Lung (tissue), 17 donors: ENCODE measurements at places on chromosomes 13 and 19.
A peak's percentile ranks its signal among the peaks of the same experiment; 100 is the strongest.

GRCh38 chr19:1668486-1669270, 16.3 kb upstream of the TCF3 start:
- DNase-seq, result peak; percentile 51

DNA sequence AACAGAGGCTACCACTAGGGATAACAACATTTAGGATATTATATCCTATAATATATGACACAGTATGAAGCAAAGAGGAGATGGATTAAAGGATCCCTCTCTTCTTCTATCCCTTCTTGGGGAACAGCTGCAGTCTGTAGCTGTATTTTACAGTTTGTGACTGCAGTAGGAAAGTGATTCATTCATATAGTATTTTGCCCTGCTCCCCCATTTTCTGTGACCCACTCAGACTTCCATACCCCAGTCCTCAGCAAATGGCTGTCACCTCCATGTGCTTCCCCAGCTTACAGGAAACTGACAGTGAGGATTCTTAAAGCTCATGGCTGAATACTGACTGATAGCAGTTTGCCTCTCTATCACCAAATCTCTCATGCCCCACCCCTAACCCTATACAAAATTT, 27.5 kb downstream of the MICU2 start:
- DNase-seq, result no peak

GRCh38 chr13:104485571-104485970, 1419.4 kb upstream of the SLC10A2 start:
- no peak for DNase-seq

GRCh38 chr19:50909240-50910070, 1.7 kb downstream of the KLK4 start:
- peak; percentile 4 for DNase-seq

- DNase-seq, result no peak
Measured at GRCh38 chr13:44181931-44182330, 191.7 kb upstream of the SERP2 start.

- no peak for DNase-seq
Measured at GRCh38 chr19:15673176-15673654, 328 bp downstream of the CYP4F12 start.

- DNase-seq, result no peak
Measured at GRCh38 chr13:37023871-37024270, 23.3 kb downstream of the EXOSC8 start.

- DNase-seq, result peak; percentile 53
Measured at GRCh38 chr13:76677043-76677442, 209.2 kb downstream of the KCTD12 start.

DNA sequence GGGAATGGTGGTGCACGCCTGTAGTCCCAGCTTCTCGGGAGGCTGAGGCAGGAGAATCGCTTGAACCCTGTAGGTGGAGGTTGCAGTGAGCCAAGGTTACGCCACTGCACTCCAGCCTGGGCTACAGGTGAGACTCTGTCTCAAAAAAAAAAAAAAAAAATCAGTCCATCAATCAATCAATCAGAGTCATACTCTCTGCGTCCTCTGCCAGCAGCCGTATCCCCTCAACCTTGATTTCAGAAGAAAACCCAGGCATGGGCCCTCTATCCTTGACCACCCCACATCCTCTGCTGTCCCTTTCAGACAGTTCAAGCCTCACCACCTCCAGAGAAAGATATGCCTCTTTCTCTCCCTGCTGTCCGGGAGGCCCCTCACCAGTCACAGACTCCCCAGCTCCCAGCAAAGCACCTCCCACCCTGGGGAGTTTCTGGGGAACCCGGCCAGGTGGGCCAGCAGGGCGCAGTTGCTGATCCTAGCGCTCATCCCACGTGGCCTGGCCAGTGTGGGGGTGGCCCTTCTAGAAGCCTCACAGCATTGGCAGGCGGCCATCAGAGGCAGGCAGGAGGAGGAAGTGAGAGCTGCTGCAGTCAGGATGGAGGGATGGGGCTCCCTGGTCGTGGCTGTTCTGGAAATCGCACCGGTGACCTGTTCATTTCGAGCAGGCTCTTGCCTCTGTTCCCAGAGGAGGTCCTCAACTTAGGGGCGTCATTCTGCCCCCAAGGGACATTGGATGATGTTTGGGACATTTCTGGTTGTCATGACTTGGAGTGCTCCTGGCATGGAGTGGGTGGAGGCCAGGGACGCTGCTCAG, 10.2 kb upstream of the JSRP1 start:
- DNase-seq, result peak; percentile 66

- DNase-seq, result no peak
Measured at GRCh38 chr13:19150712-19151228, 30.9 kb downstream of the TUBA3C start.

- DNase-seq, result no peak
Measured at GRCh38 chr19:15456871-15457700, 7.3 kb downstream of the RASAL3 start.

- DNase-seq, result no peak
Measured at GRCh38 chr13:27820524-27821482, 28.5 kb downstream of the GSX1 start.

DNA sequence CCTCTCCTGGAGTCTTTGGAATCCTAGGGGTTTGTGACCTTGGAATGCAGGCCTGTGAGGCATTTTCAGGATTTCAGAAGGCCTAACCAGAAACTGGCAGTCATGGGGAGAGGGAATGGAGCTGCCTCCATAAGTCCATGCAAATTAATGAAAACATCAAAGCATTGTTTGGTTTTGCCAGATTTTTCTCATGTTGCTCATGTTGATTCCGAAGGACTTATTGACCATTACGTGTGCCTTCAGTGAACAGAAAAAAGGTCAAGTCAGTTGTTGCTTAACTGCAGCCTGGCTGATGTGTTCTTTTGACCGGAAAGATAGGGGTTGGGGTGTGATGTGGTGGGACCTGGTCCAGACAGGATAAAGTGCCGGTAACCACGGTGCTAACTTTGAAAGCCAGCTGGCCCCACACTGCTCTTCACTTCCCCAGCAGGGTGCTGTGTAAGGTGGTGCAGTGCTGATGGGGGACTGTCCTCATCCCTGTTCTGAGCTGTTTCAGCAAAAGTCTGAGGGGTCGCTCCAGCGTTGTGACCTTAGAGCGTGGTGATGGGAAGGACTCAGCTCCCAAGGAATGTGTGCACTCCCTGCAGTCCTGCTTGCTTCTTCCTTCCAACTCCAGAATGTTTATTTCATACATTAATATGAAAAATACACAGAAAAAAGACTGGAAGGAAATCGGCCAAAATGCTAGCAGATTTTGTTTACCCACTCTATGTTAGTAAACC, 3.5 kb downstream of the RNF113B start:
- peak; percentile 63 for DNase-seq

- no peak for DNase-seq
Measured at GRCh38 chr13:21956666-21957065, 285.8 kb downstream of the FGF9 start.

- DNase-seq, result no peak
Measured at GRCh38 chr13:42039457-42039945, 8.9 kb upstream of the DGKH start.

DNA sequence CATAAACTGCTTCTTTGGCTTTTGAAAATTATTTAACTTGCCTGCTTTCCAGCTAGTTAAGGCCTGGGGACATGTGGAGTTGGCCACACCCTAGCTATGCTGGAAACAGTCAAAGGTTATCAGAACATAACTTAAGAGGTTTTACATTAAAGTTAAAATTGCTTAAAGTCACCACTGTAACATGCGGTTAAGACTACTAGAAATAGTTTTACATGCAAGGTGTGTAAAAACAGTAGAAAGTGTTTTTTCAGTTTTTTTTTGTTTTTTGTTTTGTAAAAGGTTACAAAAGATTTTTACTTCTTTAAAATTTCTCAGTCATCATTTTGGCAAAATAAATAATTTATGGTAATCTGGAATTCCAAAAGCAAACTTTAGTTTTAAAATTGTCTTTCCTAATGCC, 763.1 kb downstream of the UQCRFS1 start:
- DNase-seq, result no peak

- DNase-seq, result peak; percentile 82
Measured at GRCh38 chr19:28730791-28731512, 482.0 kb downstream of the UQCRFS1 start.

DNA sequence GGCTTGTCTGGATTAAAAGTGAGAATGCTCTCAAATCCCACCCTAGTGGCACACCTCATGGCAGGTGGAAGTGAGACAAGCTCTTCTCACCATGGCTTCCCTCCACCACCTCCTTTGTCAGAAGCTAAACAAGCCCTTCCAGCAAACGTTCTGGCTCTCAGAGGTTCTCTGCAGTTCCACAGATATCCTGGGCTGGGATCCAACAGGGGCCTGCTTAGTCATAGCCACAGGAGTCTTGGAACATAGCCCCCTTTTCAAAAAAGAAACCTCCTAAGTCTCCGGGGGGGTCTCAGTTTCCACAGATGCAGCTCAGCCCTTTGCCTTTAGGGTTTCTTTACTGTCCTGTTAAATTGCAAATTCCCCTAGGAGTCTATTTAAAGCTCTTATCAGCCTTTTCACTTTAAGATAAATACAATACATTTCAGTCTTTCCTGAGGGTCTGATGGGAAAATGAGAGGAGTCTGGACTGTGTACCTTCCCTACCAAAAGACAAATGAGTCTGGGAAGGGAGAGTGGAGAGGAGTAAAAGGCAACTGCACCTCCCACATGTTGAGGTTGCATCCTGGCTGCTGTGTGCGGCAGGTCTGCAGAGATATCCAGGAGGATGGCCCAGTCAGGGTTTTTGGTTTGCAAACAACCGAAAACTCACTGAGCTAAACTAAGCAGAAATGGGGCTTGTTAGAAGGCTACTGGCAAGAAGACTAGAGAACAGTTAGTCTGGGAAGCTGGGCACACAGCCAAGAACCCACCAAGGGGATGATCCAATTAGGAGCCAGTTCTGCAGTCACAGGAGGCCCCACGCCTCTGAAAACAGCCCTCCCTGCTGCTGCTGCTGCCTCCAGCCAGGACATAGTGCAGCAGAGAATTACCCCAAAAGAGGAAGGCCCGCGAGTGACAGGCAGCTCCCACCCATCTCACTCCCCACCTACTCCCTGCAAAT, 41.4 kb upstream of the SERP2 start:
- DNase-seq, result peak; percentile 92

DNA sequence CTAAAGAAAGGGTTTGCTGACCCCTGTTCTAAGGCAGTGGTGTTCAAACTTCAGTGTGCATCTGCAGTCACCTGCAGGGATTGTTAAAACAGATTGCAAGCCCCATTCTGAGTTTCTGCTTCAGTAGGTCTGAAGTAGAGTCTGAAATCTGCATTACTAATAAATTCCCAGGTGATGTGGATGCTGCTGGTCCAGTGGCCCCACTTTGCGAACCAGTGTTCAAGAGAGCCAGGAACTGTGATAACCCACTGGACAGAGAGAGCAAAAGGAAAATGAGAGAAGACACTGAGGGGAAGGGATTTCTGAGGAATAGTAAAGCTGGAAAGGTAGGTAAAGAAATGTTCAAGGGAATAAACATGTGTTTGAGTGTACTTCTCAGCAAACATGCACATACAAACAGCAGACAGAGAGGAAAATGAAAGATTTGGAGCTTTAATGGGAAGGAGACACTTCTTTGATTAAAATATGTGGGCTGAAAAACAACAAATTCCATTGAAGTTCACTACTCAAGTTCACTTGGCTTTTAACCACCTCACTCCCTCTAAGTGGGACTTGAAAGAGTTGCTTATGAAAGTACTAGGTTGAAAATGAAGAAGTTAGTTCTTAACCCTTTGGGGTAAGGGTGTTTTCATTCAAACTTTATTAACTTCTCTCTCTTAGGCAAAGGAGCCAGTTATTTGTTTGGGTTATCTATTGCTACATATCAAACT, 26.4 kb upstream of the FAM216B start:
- DNase-seq, result peak; percentile 70

DNA sequence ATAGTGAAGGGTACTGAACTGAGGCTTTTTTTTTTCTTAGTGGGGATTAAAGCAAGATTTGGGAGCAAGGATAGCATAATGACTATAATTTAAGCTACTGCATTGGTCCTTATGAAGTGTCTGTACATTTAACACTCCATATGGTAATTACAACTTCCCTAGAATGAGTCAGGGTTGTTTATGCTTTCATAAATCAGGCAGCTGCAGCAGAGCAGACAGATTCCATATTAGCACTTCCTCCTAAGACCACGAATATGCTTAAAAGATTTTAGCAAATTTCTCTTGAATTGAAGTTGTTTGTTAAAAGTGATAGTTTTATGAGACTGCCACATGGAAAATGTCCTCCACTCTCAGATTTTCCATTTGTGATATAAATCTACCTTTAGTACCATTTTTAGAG, 401.1 kb upstream of the SPRY2 start:
- no peak for DNase-seq

GRCh38 chr19:50331221-50331993, 2.2 kb upstream of the KCNC3 start:
- DNase-seq, result no peak

- no peak for DNase-seq
Measured at GRCh38 chr19:49200238-49200862, 42.8 kb downstream of the TRPM4 start.
